Bronchial smooth muscle cell (primary cell): ENCODE measurements at places on chromosomes 13 and 19. TPM values are rescaled to one million over a fixed set of nuclear protein-coding genes. Genes with fewer than 3 reads are reported as not detected.

Gene ZNF724
- 1.4 and 2.2 TPM in 2 replicates for total RNA-seq

Gene PCSK4
- 0.95 and 2.2 TPM in 2 replicates for total RNA-seq

Gene NCR1
- total RNA-seq, result not detected in 2 replicates

Gene ACTMAP
- 0.47 and 0.77 TPM in 2 replicates for total RNA-seq

Gene PABPC3
- total RNA-seq, result under 0.01 and 0.17 TPM in 2 replicates

Gene TRPC4
- 0.09 and 0.16 TPM in 2 replicates for total RNA-seq

Gene FCAR
- total RNA-seq, result not detected in 2 replicates

Gene SHISA2
- 0.09 and 0.32 TPM in 2 replicates for total RNA-seq

Gene FBN3
- total RNA-seq, result not detected in 2 replicates

Gene OR10H5
- under 0.01 TPM in 1 of 2 replicates, not detected in the other for total RNA-seq

Gene JOSD2
- total RNA-seq, result 49.2 and 52.6 TPM in 2 replicates

Gene ZNF91
- 7.3 and 14.3 TPM in 2 replicates for total RNA-seq

Gene DDA1
- 16.5 TPM in 2 replicates for total RNA-seq

Gene HCST
- 2.5 and 3.2 TPM in 2 replicates for total RNA-seq

Gene IFNL1
- not detected in 2 replicates for total RNA-seq

Gene PTH2
- not detected in 2 replicates for total RNA-seq

Gene ASF1B
- total RNA-seq, result 0.43 and 0.95 TPM in 2 replicates

Gene JAK3
- 0.09 and 0.95 TPM in 2 replicates for total RNA-seq

Gene BEST2
- under 0.01 TPM in 2 replicates for total RNA-seq

Gene ARRDC5
- total RNA-seq, result not detected in 2 replicates

Gene ELSPBP1
- not detected in 2 replicates for total RNA-seq

Gene MATK
- 0.16 TPM in 1 of 2 replicates, not detected in the other for total RNA-seq

Gene TUBA3C
- not detected in 2 replicates for total RNA-seq

Gene HIF3A
- total RNA-seq, result 1.3 TPM in 1 of 2 replicates, not detected in the other

Gene MYADM
- total RNA-seq, result 3.3 and 5.2 TPM in 2 replicates

Gene ZNF792
- 5.2 and 5.8 TPM in 2 replicates for total RNA-seq

Gene APOC4
- not detected in 2 replicates for total RNA-seq

Gene NLRP5
- total RNA-seq, result not detected in 2 replicates

Gene IGSF23
- not detected in 2 replicates for total RNA-seq
